ENCODE measurements at places on chromosomes 1 and 21.

- no peak for DNase-seq
Measured at GRCh38 chr1:98939471-98939870, 65.2 kb downstream of the PLPPR5 start.

- DNase-seq, result no peak
Measured at GRCh38 chr1:242411901-242412300, 112.6 kb downstream of the PLD5 start.

DNA sequence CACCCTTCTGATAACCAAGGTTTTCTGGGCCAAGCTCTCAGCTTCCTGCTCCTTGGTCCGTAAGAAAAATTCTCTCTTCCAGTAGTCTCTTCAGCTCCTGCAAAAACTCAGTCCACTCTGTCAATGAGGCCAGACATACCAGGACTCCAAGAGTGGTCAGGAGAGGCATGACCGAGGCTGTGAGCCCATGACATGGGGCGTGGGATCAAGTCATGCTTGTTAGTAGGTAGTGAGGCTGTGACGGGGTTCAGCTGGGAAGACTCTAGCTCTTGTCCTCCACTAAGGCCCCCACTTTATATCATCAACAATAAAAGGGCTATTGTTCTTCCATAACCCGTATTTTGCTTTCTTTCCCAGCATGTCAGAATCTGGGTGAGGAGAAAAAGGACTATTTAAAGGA is 10.1 kb upstream of the HCRTR1 start:
- no peak for DNase-seq

- no peak for DNase-seq
Measured at GRCh38 chr1:96522927-96523326, 198.7 kb upstream of the PTBP2 start.

GRCh38 chr21:40547906-40548513 is 298.9 kb downstream of the DSCAM start:
- no peak for DNase-seq

GRCh38 chr1:235725434-235725833 is 75.8 kb upstream of the GNG4 start:
- peak; percentile 43 for DNase-seq

Data from left kidney (tissue), 8 donors.